ENCODE measurements at places on chromosomes 2 and 18. TPM values are rescaled to one million over a fixed set of nuclear protein-coding genes. Genes with fewer than 3 reads are reported as not detected.
A peak's percentile ranks its signal among the peaks of the same experiment; 100 is the strongest.

INHBB gene
- 0.34 TPM for polyA plus RNA-seq

RAD51AP2 gene
- polyA plus RNA-seq, result 0.84 TPM

CKAP2L gene
- 18.0 TPM for polyA plus RNA-seq

ZAP70 gene
- 1.8 TPM for polyA plus RNA-seq

GBX2 gene
- not detected for polyA plus RNA-seq

SERPINB11 gene
- not detected for polyA plus RNA-seq

TUBA4B gene
- polyA plus RNA-seq, result 4.3 TPM

CYP27A1 gene
- 22.7 TPM for polyA plus RNA-seq

RESP18 gene
- not detected for polyA plus RNA-seq

LCT gene
- polyA plus RNA-seq, result 0.23 TPM

DLX1 gene
- polyA plus RNA-seq, result 0.34 TPM

DNA sequence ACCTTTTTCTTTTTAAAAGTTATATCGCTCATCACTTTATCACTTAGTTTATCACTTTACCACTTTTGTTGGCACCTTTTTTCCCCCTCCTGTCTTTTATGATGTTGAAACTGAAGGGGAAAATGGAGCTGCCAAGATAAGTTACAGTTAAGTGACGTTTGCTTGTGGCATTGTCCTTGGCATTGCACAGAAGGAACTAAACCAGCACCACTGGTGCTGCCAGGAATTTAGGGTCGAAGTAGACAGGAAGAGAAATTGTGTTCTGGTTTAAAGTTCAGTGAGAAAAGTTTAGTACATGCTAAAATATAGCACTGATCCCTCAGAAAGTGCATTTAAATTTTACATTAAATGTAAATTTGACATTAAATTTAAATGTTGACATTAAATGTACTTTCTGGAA is 49.9 kb downstream of the MYO1B start:
- DNase-seq, result no peak

DNA sequence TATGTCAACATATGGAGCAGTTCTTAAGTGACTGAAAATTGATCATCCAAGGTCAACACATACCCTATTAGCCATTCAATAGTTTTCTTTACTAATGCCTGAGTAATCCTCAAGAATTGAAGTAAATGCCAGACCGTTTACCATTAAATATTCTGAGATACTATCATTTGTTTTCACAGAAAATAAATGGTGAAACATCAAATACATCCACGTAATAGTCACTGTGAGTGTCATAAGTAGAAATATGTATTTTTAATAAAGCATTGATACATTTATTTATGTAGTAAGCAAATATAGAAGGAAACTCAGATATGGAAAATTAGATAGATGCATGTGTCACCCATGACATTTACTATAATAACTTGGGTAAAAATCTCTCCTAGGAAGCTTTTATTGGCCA is 927.8 kb upstream of the NRXN1 start:
- DNase-seq, result no peak

- peak; percentile 70 for DNase-seq
Observed at GRCh38 chr2:71276311-71277146, 49.6 kb upstream of the PAIP2B start.

- DNase-seq, result peak; percentile 49
Observed at GRCh38 chr2:44616667-44617155, 255.0 kb downstream of the CAMKMT start.

- no peak for DNase-seq
Observed at GRCh38 chr18:6616981-6617380, 112.5 kb upstream of the ARHGAP28 start.

- no peak for DNase-seq
Observed at GRCh38 chr2:227616631-227617030, 667 bp upstream of the SCYGR4 start.

- DNase-seq, result no peak
Observed at GRCh38 chr2:12678186-12678585, 38.5 kb upstream of the TRIB2 start.

GRCh38 chr2:145138626-145139025 is 618.7 kb upstream of the ZEB2 start:
- no peak for DNase-seq

- no peak for DNase-seq
Observed at GRCh38 chr2:5782103-5782502, 89.9 kb downstream of the SOX11 start.

- no peak for DNase-seq
Observed at GRCh38 chr2:157364257-157364974, 38.8 kb upstream of the ERMN start.

DNA sequence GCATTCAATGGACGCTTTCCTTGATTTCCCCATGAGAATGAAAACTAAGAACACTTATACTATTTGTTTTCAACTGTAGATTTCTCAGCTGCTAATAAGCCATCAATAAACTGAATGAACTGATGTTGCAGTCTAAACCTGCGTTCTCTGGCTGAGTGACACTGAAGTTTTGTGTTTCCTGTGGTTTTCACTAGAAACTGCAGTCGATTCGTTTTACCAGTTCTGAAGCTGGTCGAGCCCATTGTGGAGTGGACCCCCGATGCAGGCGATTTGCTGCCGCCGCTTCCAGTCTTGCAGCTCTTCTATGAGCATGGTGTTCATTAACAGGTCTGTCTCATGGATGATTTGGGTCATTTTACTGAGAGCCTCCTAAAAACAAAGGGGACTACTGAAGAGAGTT is 50.6 kb upstream of the STAT1 start:
- DNase-seq, result no peak

DNA sequence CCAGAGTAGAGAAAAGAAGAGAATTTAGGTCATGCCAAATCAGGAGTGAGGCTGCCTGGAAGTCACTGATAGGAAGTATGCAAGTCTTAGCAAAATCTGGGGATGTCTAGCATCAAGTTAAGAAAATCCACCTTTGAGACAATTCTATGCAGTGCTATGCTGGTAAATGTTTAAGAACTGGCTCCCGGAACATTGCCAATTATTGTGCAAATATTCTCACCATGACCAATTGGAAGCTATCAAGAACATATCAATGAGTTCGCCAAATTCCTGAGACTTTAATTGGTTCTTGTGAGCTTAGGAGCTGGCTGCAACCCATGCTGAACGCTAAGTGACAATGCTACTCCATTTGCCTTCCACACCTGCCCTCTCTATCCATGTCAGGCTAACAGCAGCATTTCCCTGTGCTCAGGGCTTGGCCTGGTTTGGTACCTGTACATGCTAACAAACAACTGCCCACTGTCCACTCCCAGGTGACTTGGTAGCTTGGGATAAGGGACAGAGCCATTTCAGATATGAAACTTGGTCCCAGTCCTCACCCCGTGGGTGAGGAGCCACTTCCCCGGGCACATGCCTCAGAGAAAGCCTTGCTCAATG is 172.9 kb upstream of the KLHL29 start:
- DNase-seq, result no peak

- no peak for DNase-seq
Observed at GRCh38 chr2:212894026-212894425, 257.4 kb downstream of the IKZF2 start.

GRCh38 chr2:232901736-232902578 is 31.9 kb downstream of the SNORC start:
- no peak for DNase-seq

DNA sequence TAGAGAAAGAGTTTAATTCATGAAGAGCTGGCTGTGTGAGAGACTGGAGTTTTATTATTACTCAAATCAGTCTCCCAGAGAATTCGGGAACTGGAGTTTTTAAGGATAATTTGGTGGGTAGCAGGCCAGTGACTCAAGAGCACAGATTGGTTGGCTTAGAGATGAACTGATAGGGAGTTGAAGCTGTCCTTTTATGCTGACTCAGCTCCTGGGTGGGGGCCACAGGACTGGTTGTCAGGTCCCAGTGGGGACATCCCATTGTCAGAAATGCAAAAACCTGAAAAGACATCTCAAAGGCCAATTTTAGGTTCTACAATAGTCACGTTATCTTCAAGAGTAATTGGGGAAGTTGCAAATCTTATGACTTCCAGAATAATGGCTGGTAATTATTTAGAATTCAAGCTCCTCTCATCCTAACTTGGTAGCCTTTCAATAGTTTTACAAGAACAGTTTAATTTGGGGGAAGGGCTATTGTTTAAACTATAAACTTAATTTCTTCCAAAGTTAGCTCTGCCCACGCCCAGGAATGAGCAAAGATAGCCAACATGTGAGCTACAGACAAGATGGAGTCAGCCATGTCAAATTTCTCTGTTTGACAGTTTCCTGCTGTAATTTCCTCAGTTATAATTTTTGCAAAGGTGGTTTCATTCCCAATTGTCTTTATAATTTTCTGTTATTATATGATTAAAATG is 149.4 kb upstream of the SLC39A10 start:
- DNase-seq, result no peak

DNA sequence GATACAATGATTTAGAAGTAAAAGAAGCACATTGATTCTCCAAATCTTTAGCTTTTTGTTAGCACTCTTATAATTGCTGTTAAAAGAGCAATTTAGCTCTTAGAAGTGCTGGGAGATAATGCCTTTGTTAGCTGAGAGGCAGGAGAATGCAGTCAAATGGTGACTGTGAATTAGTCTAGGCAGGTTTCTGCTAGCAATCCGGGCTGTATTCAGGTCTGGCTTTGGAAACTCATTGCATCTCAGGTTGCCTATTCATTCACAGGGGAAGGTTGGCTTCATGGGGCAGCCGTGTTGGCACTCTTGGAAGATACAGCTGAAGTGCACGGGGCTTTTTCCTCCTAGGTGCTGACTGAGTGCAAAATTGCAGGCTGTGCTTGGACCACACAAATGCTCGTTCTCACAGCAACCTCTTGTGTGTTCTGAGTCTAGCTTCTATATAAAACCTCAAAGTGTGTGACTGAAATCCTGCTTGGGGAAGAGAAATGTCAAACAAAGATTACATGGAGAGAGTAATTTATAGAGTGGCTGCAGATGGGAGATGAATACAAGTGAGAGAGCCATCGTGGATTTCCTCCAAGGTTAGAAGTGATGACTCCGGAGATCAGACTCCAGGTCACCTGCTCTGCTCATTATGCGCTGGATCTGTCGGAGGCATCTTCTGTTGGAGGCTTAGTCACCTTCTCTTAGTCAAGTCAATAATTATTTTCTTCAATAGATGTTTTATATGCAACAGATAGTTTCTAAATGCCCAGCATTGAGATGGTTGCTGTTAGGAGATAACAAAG is 167.8 kb downstream of the PMAIP1 start:
- no peak for DNase-seq
